Foreskin keratinocyte (primary cell): ENCODE measurements at places on chromosomes 13 and 19.
A peak's percentile ranks its signal among the peaks of the same experiment; 100 is the strongest.

DNA sequence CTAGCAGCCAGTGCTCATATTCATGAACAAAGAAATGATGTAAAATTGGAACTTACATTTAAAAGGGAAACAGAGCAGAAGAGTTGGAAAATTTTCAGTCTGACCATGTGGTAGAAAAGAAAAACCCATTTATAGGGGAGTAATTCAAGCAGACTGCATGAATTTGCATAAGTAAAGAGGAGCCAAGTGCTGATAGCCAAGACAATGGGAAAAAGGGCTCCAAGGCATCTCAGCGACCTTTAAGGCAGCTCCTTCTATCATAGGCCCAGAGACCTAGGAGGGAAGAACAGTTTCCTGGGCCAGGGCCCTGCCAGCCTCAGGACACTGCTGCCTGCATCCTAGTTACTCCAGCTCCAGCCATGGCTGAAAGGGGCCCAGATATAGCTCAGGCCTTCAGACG, 7.5 kb downstream of the DNAJC3 start:
- DNase-seq: no peak

- DNase-seq: no peak
These were observed 68.8 kb downstream of the WASF3 start for GRCh38 chr13:26626271-26626670.

DNA sequence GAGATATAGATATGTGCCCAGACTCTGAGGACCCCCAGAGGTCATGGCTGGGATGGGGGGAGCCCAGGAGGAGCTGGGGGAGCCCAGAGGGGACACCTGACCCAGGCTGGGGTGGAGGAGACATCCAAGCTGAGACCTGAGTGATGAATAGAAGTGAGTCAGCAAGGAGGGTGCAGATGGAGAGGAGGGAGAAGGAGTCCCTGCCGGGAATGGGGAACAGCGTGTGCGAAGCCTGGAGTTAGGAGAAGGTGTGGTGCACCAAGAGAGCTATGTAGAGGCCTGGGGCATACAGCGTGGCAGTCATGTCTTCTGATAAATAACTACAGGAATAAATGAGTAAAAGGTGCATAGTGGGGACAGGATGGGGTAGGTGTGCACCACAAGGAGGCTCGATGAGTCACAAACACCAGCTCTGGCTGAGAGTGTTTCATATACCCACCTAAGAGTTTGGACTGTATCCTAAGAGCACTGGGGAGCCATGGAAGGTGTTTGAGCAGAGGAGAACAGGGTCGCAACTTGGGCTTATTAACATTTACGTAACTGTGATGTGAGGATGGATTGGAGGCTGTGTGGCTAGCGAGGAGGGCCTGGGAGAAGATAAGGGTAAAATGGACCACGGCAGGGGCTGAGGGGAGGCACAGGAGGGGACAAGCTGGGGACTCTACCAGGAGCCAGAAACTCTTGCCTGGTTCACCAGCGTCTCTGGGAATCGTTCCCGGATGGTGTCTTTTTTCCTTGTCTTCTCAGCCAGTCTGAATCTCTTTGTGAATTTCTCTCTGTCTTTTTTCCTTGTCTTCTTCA, 1.4 kb downstream of the CEACAM18 start:
- DNase-seq: no peak

GRCh38 chr13:45809801-45810394, 41.7 kb downstream of the SIAH3 start:
- no peak for DNase-seq

GRCh38 chr19:11346104-11346940, at the start of the genes CCDC159 and TMEM205:
CCDC159 (plus strand) TSS chr19:11346519; CDS start chr19:11346607, 88 bp downstream.
TMEM205 (minus strand) TSS chr19:11346268; CDS start chr19:11345619, 649 bp downstream.
- DNase-seq: peak; percentile 99

- no peak for DNase-seq
These were observed 25.4 kb downstream of the ITM2B start for GRCh38 chr13:48258430-48258829.

- peak; percentile 76 for DNase-seq
These were observed at the start of gene B3GNT8 for GRCh38 chr19:41426952-41427646. B3GNT8 (minus strand) TSS chr19:41427374; CDS start chr19:41426778, 596 bp downstream.

GRCh38 chr19:16621165-16621800, 6.7 kb downstream of the MED26 start:
- DNase-seq: no peak

DNA sequence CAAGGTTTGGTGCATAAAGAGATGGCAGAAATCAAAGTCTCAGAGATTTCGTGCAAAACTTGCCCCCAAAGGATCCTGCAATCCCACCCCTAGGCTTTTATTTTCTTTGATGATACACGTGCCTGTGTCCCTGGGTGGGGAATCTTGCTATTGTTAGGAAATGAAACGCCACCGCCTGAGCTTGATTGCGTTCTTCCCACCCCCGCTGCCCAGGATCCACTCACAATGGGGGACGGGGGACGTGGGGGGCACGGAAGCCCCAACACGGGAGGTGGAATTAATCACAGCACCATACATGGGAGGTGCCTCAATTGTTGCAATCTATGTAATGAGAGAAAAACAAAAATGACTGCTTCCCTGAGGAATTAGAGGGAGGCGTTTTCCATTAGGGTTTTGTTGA, 39.6 kb downstream of the ZNRF4 start:
- DNase-seq: no peak

- peak; percentile 2 for DNase-seq
These were observed 25.5 kb upstream of the MCF2L start for GRCh38 chr13:112943309-112944125.

GRCh38 chr19:7868671-7869452, 5.3 kb downstream of the PRR36 start:
- DNase-seq: peak; percentile 77

DNA sequence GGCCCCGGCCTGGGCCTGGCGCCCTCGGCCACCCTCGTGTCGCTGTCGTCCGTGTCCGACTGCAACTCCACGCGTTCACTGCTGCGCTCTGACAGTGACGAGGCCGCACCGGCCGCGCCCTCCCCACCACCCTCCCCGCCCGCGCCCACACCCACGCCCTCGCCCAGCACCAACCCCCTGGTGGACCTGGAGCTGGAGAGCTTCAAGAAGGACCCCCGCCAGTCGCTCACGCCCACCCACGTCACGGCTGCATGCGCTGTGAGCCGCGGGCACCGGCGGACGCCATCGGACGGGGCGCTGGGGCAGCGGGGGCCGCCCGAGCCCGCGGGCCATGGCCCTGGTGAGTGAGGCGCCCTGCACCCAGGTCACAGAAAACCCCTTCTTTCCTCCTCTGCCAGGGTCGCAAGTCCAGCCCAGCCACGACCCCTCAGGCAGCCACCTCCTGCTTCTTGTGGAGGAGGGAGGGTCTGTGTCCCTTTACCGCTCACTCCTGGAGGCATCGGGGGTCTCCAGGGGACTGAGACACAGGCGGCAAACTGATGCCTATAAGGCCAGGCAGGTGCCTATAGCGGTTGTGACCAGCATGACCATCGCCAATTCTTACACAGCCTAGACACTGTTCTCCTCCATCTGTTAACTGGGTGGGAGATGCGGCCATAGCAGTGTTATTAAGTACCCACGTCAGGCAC, 4.2 kb downstream of the TTC9B start:
- no peak for DNase-seq

- DNase-seq: no peak
These were observed 27.3 kb downstream of the COG6 start for GRCh38 chr13:39682788-39683187.

- DNase-seq: peak; percentile 9
These were observed 3.7 kb downstream of the GAS6 start for GRCh38 chr13:113860051-113860664.

DNA sequence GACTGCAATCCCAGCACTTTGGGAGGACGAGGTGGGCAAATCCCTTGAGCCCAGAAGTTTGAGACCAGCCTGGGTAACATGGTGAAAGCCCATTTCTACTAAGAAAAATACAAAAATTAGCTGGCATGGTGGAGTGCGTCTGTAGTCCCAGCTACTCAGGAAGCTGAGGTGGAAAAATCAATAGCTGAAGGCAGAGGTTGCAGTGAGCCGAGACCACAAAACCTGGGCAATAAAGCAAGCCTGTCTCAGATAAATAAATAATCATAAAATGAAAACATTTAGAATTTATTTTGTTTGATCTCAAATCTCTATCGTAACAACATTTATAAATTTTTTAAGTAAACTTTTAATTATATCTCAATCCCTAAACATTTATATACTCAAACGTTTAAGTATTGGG, 36.6 kb downstream of the USP12 start:
- DNase-seq: no peak

- DNase-seq: no peak
These were observed 205.5 kb upstream of the SOX21 start for GRCh38 chr13:94917824-94918223.

- DNase-seq: peak; percentile 22
These were observed 23.2 kb upstream of the CPAMD8 start for GRCh38 chr19:17049711-17050280.

GRCh38 chr19:50341091-50341564, 12.0 kb upstream of the KCNC3 start:
- DNase-seq: no peak

- DNase-seq: no peak
These were observed 9.8 kb upstream of the SIGLEC8 start for GRCh38 chr19:51467864-51468544.

GRCh38 chr19:47663435-47663910, 49.7 kb upstream of the EHD2 start:
- DNase-seq: peak; percentile 88

DNA sequence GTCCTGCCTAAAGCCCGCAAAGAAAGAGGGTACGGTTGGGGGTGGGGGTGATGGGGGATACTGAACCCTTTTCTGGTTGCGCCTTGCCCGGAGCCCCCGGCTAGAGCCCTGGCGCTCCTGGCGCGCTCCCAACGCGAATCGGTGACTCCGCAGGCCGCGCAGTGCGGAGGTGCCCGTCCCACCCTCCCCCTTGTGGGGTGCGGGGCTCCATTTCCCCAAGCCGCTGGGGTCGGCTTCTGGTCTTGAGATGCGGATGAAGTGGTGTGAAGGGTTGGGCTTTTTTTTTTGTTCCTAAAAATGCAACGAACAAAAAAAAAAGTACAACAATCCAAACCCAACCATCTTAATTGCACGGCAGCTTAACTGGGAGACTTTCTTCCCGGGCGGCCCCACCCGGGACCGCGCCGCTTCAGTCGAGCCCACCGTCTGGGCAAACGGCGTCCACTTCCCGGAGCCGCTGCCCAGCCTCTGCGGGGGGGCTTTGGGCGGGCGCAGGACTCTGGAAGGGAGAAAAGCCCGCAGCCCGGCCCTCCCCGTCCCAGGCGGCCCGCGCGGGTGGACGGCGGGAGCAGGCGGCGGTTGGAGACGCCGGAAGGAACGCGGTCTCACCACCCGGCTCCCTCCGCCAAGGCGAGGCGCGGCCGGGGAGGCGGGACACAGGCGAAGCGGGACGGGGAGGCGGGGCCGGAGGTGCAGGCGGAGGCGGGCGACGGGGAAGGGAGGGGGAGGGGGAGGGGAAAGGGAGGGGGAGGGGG, 504 bp upstream of the TRIM13 start:
- DNase-seq: peak; percentile 58

GRCh38 chr19:12636631-12637030, 25.9 kb downstream of the ZNF791 start:
- DNase-seq: no peak

GRCh38 chr13:103878891-103879605, 812.8 kb upstream of the SLC10A2 start:
- DNase-seq: peak; percentile 1

GRCh38 chr13:46160471-46161066, 21.4 kb downstream of the LCP1 start:
- no peak for DNase-seq

- DNase-seq: no peak
These were observed 177.0 kb downstream of the DCLK1 start for GRCh38 chr13:35954207-35954560.

GRCh38 chr19:3073159-3073563, 10.9 kb upstream of the TLE5 start:
- DNase-seq: no peak

GRCh38 chr13:39196965-39197646, 158.8 kb downstream of the NHLRC3 start:
- no peak for DNase-seq

GRCh38 chr13:49086722-49087121, 111.0 kb downstream of the FNDC3A start:
- no peak for DNase-seq

DNA sequence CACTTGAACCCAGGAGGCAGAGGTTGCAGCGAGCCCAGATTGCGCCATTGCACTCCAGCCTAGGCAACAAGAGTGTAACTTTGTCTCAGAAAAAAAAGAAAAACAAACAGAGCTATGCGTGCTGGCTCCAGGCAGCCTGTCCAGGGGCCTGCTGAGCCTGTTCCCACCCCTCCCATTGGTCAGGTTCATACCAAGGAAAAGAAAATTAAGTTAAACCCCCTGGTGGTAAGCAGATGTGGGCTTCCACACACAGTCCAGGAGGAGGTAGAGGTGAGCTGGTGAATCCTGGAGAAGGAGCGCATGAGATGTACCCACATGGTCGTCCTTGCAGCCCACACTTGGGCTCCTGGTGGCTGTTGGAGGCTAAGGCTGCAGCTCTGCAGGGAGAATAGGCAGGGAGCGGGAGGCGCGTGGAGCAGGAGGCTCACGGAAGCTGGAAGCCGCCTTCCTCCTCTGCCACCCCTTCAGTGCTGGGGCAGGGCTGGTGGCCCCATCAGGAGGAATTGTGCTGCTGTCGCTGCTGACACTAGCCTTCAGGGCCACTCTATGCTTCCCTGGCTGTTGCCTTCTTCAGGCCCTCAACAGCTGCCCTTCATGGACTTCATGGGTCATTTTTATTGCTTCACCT, 10.5 kb upstream of the CHAMP1 start:
- no peak for DNase-seq

DNA sequence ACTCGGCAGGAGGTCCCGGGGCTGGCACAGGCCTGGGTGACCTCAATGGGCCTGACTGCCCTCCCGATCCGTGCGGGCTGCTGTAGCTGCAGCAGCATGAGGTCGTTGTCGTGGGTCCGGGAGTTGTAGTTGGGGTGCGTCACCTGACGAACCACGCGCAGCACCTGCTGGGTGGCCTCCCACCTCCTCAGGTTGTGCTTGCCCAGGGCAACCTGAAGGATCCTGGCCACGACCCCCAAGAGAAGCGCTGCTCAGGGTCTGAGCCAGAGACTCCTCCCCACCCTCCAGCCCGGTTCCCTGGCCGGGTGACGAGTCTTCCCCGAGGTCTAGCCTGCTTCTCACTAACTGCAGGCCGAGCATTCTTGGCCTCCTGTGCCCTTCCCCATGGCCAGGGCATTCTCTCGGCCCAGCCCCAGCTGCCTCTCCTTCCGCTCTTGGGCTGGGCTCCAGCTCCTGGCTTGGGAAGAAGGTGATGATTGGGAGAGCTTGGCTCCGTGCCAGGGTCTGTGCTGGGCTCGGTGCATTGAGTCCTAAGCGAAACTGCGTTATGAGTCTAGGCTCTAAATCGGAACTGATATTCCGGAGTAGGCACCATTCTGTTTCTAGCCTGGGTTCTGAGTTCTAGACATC, 3.1 kb downstream of the KLK14 start:
- no peak for DNase-seq

GRCh38 chr13:69319656-69320055, 788.0 kb upstream of the ATXN8OS start:
- DNase-seq: no peak

GRCh38 chr19:17557466-17557865, 2.0 kb downstream of the COLGALT1 start:
- DNase-seq: no peak

- peak; percentile 47 for DNase-seq
These were observed 154.2 kb upstream of the MAB21L1 start for GRCh38 chr13:35630551-35631275.
